ENCODE measurements at places on chromosomes 3 and 15.

- DNase-seq = no peak
Measured at GRCh38 chr3:197675951-197676350, 60.8 kb downstream of the RUBCN start.

DNA sequence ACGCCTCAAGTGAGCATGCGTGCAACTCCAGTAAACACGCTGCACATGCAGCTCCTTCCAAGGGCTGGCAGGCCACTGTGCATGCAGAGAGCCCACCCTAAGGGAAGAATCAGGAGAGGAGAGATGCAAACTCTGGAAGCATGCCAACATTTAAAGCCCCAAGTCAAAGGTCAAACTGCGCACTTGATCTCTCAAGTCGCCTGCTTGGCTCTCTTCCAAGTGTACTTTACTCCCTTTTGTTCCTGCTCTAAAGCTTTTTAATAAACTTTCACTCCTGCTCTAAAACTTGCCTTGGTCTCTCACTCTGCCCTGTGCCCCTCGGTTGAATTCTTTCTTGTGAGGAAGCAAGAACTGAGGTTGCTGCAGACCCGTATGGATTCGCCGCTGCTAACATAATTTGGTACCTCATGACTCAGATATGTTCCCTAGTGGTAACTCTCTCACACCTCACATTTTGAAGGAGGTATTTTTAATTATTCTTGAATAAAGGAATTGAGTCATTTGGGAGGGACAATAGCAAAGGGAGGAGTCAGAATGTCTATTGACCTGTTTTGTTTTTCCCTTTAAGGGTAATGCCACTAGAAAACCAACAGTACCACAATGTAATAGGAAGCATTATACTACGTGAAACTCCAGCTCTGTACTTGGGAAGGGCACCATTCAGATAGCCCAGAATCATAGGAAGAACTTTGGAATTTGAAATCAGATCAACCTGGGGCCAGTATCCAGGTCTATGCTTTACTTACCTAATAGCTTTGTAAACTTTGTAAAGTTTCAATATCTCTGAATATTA is 19.6 kb upstream of the DGKG start:
- no peak for DNase-seq

GRCh38 chr3:27659279-27660021 is 62.7 kb downstream of the EOMES start:
- peak; percentile 23 for DNase-seq

GRCh38 chr15:36230776-36231175 is 348.6 kb upstream of the CDIN1 start:
- DNase-seq = no peak

GRCh38 chr3:44430466-44430865 is 47.0 kb downstream of the ZNF445 start:
- no peak for DNase-seq

- no peak for DNase-seq
Measured at GRCh38 chr3:48140336-48140757, 47.9 kb downstream of the CDC25A start.

GRCh38 chr3:168072323-168072650 is 23.4 kb downstream of the GOLIM4 start:
- no peak for DNase-seq

- DNase-seq = no peak
Measured at GRCh38 chr3:131976448-131976847, 58.4 kb downstream of the CPNE4 start.

- no peak for DNase-seq
Measured at GRCh38 chr3:100022506-100022905, 91.8 kb downstream of the FILIP1L start.

DNA sequence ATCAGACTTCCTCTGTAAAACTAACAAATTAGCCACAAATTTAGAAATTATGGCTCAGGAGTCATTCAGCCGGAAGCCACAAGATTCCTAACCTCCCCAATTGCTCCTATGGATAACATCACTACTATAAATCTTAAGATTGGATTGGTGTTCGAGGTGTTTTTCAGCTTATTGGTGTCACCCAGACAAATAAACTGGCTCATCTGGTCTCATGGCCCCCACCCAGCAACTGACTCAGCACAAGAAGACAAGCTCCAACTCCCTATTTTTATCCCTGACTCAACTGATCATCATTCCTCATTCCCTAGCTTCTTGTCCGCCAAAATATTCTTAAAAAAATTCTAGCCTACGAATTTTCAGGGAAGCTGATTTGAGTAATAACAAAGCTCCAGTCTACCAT is 135.1 kb upstream of the STRIT1 start:
- DNase-seq = no peak

DNA sequence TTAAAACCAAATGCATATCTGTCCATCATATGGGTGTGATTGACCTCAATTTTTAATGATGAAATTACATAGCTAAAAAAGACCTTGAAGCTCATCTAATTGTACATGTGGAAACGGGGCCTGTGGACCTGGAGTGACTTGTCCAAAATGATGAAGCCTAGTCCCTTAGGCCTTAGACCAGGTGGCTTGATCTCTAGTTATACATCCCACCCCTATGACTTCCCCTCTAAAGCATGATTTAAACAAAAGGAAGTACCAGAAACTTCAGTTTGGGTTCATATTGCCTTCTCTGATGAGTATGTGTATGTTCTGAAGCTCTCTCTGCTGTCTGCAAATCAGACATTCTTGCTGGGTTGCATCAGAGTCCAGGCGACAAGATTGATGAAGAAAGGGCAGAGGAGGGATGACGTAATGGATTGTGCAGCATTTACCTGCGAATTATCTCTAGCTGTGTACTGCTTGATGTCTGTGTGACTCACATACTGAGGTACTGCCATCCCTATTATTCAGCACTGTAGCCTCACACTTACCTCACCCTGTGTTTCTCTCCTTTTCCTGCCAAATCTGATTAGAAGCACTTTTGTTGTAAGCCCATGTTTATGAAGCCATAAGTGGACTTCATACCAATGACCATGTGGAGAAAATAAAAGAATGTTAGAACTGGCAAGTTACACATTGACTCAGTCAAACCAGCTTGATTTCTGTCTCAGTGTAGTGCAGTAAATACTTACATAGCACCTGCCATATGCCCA is 111.5 kb downstream of the FILIP1L start:
- no peak for DNase-seq

- DNase-seq = no peak
Measured at GRCh38 chr3:98778852-98779413, 15.8 kb downstream of the ST3GAL6 start.
